ENCODE measurements at places on chromosomes 5 and 9. TPM values are rescaled to one million over a fixed set of nuclear protein-coding genes. Genes with fewer than 3 reads are reported as not detected.

The UBAC1 gene
- total RNA-seq = 59.2 TPM

The SV2C gene
- total RNA-seq = 0.16 TPM

DNA sequence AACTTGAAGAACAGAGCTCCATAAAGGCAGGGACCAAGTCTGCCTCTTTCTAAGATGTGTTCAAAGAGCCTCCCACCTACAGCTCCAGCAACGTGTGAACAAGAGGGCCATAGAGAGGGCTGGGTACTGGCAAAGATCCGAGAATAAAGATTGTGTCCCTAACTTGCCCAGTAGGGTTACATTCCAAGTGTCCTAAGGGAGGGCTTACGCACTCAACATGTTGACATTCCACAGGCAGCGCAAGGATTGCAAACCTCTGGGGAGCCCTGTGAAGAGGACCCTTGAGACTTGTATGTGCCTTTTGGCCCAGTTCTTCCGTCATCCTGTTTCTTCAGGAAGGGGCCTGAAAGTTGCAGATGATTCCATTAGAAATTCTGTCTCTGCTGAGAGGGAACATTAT lies 48.2 kb upstream of the ENTREP1 start:
- peak; percentile 46 for ATAC-seq

DNA sequence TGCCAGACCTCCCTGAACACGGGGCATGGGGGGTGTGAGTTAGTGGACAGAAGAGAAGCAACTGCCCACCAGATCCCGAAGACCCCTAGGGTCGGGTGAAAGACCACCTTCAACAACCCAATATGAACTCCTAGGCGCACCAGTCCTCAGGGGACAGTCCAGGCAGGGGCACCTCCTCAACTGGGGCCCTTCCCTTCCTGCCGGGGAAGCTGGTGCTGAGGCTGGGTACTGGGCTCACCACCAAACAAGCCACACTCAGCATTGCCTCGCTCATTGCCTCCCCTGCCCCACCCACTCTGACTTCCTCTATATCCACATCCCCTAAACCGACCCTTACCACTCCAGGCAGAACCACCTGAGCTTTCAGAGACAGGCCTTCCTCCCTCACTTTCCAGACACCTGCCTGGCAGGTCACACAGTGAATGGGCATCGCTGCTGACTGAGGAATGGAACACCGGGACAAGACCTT lies 42.5 kb downstream of the SEMA4D start:
- ATAC-seq = no peak

GRCh38 chr5:15992918-15993317 lies 186.7 kb downstream of the MARCHF11 start:
- no peak for ATAC-seq
